ENCODE measurements at places on chromosomes 13 and 19.

GRCh38 chr13:100898431-100898830 lies 223.8 kb upstream of the TMTC4 start:
- DNase-seq: no peak

- peak; percentile 61 for DNase-seq
Observed at GRCh38 chr19:42076380-42076944, 496 bp downstream of the ZNF574 start.

GRCh38 chr13:23969647-23970046 lies 72.3 kb upstream of the C1QTNF9B start:
- DNase-seq: no peak

- no peak for DNase-seq
Observed at GRCh38 chr19:9144920-9145319, 4.7 kb downstream of the ZNF317 start.

- DNase-seq: no peak
Observed at GRCh38 chr13:25675060-25675459, 303.3 kb downstream of the ATP8A2 start.

DNA sequence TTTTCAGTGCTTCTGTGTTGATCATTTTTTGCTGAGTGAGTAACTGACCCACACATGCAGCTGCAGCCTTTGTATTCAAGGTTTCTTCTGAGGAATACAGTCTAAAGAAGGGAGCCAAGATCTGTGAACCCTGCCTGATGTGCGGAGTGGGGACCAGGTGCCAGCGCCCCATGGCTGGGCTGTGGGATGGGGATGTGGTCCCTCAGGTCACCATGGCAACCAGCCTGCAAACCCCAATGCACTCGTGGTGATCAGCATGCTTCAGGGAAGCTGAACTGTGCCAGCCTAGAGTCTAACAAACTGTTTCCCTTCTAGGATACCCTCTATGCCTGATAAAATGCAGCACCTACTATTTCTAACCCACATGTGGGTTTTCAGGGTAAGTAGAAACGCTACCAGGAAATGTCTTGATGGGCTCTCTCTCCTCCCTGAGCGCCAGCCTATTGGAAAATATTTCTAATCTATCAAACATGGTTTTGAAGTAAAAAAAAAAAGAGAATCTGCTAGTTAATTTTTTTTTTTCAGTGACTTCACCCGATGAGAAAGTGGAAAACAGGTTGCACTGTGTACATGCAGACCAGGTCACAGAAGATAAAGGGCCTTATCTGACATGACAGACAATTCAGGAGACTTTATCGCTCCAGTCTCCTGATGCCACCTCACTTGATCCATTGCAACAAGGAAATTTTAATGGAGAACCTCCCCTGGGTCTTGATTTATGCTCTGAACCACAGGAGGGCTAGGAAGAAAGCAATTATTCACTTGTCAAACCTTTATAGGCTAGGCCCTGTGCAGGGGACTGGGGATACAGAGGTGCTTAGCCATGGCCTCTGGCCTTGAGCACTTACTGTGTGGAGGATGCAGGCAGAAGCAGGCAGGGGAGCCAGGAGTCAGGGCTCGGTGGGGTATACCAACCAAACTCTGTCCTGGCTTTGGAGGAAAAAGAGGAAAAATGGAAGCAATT lies 51.1 kb downstream of the RASL11A start:
- DNase-seq: no peak

DNA sequence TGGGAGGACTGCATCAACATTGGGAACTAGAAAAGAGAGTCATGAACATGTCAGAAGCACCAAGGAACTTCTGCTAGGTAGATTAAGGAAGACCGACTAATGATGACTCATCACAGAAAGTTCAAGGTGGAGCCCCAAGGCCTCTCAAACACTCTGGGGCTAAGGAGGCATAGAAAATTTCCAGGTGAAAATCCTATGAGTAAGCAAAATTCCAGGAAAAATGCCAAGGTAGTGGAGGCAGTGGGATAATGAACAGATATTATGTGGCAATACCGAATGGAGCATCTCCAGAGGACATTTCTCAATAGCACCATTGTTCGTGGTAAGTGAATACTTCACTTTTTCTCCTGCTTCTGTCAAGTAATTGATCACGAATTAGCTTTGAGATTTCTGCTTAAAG lies 336.5 kb downstream of the MZT1 start:
- DNase-seq: no peak

DNA sequence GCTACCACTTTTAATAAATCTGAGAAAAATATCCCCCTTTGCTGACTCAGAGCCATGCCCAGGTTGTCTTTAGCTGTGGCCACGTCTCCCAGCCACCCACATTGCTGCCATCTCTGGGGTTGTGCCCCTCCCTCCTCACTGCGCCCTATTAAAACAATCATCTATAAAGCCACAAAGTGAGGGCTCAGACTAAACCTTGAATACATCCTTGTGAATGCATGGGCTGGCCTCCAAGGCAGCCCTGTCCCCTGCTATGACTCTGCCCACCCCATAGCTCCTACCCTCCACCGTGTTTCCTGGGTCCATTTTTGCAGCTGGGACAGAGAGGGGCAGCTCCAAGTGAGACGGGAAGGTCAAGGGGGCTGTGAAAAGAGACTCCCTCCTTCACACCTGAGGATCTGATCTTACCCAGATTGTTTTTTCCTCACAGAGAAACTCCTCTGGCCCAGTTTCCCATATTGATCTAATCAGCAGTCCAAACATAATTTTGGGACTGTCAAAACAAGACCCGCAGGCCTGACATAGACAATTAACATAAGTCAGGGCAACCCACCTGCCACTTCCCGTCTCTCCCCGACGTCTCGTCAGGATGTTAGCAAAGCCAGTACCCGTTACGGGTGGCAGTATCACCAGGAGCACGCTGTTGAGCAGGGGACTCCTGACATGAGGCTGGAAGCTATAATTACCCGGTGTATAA lies 199.0 kb downstream of the KATNAL1 start:
- DNase-seq: no peak

GRCh38 chr13:46170687-46171086 lies 11.3 kb downstream of the LCP1 start:
- DNase-seq: no peak

- no peak for DNase-seq
Observed at GRCh38 chr13:87674247-87674738, 3.1 kb downstream of the SLITRK5 start.

DNA sequence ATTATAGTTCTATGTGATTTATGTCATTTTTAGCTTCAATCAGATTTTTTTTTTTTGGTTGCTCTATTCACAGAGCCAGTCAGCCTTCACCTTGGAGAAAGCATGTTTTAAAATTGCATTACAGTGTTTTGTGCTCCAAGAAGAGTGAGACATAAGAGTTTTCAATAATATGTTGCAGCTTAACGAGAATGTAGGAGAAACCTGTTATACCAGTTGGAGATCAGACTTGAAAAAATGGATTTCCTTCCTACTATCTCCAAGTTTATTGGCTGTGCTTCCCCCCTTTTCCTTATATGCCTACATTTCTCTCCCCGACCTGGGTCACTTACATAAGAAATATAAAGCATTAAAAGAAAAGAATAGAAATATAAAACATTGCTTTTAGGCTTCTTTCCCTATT lies 123.9 kb upstream of the ARGLU1 start:
- no peak for DNase-seq
